ENCODE measurements at places on chromosomes 12 and 14. TPM values are rescaled to one million over a fixed set of nuclear protein-coding genes. Genes with fewer than 3 reads are reported as not detected.

AEBP2 gene
- 44.7 TPM for total RNA-seq

LRRK2 gene
- total RNA-seq, result 0.21 TPM

DNA sequence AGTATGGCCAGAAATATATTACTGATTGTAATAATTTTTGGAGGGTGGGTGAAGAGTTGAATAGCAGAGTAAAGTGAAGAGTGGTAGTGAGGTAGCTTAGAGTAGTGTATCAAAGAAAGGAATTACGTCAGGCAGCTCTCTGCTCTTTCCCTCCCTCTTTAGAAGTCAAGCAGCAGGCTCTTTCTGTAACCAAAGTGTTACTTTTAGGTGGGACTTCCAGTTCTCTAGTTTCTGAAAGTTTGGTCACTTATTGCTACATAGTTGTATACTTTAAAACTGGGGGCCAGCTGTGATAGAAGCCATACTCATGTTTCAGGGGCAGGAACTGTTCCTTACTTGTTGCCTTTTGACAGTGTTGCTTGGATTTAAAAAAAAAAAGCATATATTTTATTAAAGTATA, 30.6 kb downstream of the ATF7IP start:
- no peak for DNase-seq

DNA sequence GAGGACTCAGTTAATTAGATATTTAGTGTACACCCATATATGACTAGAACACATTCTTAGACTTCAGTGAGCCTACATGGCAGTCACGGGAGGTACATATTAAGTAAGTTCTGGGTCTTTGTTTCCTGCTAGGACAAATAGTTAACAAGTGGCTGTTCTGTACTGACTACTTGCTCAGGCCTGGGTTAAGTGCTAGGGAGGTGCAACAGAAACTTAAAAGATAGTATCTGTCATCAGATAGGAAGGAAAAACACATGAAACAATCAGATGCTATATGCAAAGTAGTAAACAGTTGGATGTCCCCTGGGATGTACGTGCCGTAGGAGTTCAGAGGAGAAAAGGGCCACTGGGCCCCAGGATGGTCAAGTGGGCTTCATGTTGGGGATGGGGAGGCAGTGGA, 59.5 kb downstream of the SLC4A8 start:
- no peak for DNase-seq
